Fibroblast of lung (primary cell): ENCODE measurements at places on chromosomes 2 and 18. TPM values are rescaled to one million over a fixed set of nuclear protein-coding genes. Genes with fewer than 3 reads are reported as not detected.

PAX3 gene
- not detected in 2 replicates for total RNA-seq

AGBL5 gene
- total RNA-seq, result 19.8 TPM in 2 replicates

GAREM1 gene
- total RNA-seq, result 1.5 TPM in 2 replicates

LIPG gene
- total RNA-seq, result 0.50 and 1.0 TPM in 2 replicates

IMPA2 gene
- 19.5 and 23.0 TPM in 2 replicates for total RNA-seq

SH3RF3 gene
- total RNA-seq, result 6.7 and 10.1 TPM in 2 replicates

CFAP65 gene
- total RNA-seq, result not detected in 2 replicates

PLEK gene
- not detected in 2 replicates for total RNA-seq
